Activated CD4-positive, alpha-beta T cell treated with anti-CD3 and anti-CD28 coated beads, Interleukin-2, amount 50 U/mL, for 16 hours (primary cell): ENCODE measurements at places on chromosomes 2 and 18.

GRCh38 chr2:223562078-223562477, 40.1 kb downstream of the SCG2 start:
- DNase-seq, result no peak

- DNase-seq, result no peak
Measured at GRCh38 chr2:88159481-88159880, 10.7 kb upstream of the THNSL2 start.

- DNase-seq, result no peak
Measured at GRCh38 chr2:230939691-230940470, 14.8 kb upstream of the GPR55 start.

DNA sequence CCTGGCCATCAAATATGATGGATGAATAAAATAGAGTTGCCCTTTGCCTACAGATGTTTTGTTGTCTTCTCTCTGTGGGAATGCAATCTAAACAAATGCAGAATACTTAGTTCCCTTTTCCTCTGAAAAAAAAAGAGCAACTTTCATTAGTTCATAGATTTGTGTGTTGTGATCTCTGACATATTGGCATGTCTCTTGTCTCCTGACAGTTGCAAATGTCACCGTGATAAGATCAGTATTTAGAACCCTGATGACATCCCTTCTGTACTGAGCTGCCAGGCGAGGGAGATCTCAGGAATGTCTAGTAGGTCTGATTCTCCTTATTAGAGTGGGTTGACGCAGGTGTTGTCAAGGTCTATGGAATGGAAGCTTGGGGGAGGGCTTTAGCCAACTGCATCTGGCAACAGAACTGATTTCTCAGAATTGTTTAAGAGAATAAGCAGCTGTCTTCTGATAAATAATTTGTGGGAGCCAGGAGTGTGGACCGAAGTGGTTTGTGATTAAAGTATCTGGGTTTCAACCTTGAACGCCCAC, 130.4 kb downstream of the GALR1 start:
- no peak for DNase-seq

DNA sequence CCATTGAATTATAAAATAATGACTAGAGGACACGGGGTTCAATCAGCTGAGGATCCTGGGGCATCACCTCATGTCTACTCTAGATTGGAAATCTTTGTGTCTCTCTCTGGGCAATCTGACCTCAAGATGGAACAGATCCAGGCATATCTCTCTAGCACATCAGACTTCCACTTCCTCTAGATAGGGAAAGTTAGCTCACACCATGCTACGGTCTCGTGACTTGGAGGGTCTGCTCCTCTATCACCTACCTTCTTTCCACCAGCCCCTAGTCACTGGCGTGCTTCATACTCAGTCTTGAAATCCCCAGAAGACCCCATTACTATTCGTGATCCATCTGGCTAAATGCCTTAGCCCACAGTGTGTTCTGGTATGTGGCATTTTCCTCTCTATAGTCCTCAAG, 148.8 kb downstream of the ANKRD44 start:
- DNase-seq, result no peak

GRCh38 chr2:186592137-186592875, 2.5 kb downstream of the ITGAV start:
- DNase-seq, result no peak

- no peak for DNase-seq
Measured at GRCh38 chr2:86213699-86214502, 14.6 kb downstream of the MRPL35 start.
